ENCODE measurements at places on chromosomes 7 and 10. TPM values are rescaled to one million over a fixed set of nuclear protein-coding genes. Genes with fewer than 3 reads are reported as not detected.

Gene NPC1L1
- total RNA-seq, result 5.9 TPM

Gene NUTM2A
- total RNA-seq, result 0.21 TPM

Gene SEMA3A
- total RNA-seq, result 55.4 TPM

Gene PPP1R17
- total RNA-seq, result not detected

Gene STEAP2
- total RNA-seq, result 13.5 TPM

Gene MMRN2
- total RNA-seq, result 0.21 TPM

Gene CYP26A1
- total RNA-seq, result 0.93 TPM

Gene FEZF1
- total RNA-seq, result not detected

Gene CYP2C8
- total RNA-seq, result 0.37 TPM

DNA sequence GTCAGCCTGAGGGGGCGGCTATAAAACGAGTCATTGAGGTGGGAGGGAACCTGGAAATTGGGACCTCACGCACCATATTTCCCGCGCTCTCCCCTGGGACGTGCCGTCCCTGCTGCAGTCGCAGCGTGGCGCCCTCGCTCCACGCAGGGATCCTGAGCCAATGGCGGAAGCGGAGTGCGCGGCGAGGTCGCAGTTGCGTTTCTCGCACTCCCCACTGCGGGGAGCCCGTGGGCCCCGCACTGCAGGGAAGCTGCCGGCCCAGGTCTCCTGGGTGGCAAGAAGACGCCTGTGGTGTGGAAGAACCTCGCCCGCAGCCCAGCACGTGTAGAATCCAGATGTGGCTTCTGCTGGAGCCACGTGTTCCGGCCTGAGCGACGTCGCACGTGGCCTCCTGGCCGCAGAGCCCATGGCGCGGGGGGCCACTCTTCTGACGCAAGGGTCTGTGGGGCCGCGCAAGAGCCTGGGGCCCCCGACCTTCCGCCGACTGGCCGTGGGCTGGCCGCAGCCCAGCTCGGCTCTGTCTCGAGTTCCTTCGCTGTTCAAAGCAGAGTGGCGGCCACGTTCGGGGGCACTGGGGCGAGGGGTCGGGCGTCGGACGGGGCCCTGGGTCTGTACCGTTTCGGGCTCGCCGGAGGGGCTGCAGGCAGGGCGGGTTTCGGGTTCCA, 26.4 kb downstream of the HIF1AN start:
- H3K4me3 ChIP-seq, result peak overlapping the region; percentile 6
- peak; percentile 83 for DNase-seq
- H3K4me1 ChIP-seq, result peaks cover 11% of the 10 kb centered on the region
- no peaks in the 10 kb centered on the region for H3K27me3 ChIP-seq
- no peak overlapping the region for H3K27ac ChIP-seq

DNA sequence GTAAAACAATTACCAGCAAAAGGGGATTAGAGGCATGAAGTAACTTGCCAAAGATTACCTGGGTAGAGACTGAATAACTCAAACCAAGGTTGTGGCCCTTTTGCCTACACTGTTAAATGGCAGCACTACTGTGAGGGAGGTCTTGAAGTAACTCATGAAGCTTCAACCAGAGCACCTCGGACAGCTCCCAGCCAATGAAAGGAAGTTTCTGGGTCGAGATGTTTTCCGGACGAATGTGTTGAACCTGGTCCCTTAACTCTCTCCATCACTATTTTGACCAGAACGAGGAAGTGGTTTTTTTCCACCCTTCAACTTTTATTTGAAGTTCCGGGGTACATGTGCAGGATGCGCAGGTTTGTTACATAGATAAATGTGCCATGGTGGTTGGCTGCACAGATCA, 133.6 kb upstream of the PRKCQ start:
- H3K27me3 ChIP-seq, result no peaks in the 10 kb centered on the region
- H3K36me3 ChIP-seq, result no peaks in the 10 kb centered on the region
- no peak overlapping the region for H3K27ac ChIP-seq
- H3K4me1 ChIP-seq, result no peaks in the 10 kb centered on the region

DNA sequence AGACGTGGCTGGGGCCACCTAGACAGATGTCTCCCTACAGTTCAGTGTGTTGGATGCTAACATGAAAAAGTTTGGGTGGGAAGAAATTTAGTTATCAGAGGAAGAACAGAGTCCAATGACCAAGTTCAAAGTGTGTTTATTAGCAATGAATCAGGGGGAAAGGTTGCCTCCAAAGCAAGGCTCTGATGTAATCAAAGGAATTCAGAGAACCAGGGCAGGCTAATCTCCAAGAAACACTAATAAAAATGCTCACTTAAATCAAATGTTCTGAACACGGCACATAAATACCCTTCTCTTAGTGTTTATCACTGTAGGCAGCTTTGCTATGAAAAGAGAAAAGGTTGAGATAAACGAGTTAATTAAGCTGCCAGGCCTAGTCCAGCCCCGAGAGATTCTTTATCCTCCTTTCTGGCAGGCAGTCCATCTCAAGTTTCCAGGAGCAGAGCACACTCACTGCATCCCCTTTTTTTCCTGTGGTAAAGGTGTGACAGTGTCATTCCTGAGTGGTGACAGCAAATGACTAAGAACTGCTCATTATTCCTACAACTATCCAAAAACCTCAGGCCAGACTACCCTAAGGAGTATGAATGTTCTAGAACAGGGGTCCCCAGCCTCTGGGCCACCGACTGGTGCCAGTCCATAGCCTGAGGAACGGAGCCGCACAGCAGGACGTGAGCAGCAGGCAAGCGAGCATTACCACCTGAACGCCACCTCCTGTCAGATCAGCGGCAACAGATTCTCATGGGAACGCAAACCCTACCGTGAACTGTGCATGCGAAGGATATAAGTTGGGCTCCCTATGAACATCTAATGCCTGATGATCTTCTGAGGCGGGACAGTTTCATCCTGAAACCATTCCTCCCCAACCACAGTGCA, 66.9 kb upstream of the FHIP2A start:
- H3K4me3 ChIP-seq, result no peak overlapping the region
- no peaks in the 10 kb centered on the region for H3K27me3 ChIP-seq
- H3K36me3 ChIP-seq, result no peaks in the 10 kb centered on the region
- DNase-seq, result no peak
- H3K27ac ChIP-seq, result no peak overlapping the region

DNA sequence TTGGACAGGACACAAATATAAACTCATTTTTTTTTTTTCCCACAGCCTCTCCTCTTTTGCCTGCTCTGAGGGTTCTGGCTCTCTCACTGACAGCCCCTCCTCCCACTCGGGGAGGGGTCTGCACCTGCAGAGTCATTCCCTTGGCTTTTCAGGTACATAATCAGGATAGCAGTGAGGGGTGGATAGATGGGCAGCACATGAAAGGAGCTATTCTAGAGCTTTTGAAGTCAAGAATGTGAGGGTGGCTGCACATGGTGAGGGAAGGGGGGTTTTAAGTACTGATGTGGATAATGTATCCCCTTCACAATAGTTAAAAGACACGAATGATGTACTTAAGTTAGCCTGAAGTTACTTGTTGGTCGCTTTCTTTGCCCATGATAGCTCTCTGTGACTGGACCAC, 76.2 kb downstream of the CFAP58 start:
- DNase-seq, result no peak
- no peaks in the 10 kb centered on the region for H3K36me3 ChIP-seq
- H3K27me3 ChIP-seq, result no peaks in the 10 kb centered on the region
- no peak overlapping the region for H3K4me3 ChIP-seq

DNA sequence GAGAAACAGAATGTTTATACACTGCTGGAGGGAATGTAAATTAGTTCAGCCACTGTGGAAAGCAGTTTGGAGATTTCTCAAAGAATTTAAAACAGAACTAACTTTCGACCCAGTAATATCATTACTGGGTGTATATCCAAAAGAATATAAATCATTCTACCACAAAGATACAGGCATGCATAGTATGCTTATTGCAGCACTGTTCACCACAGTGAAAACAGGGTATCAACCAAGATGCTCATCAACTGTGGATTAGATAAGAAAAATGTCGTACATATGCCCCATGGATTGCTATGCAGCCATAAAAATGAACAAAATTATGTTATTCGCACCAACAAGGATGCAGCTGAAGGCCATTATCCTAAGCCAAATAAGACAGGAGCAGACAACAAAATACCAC, 343.1 kb upstream of the KCND2 start:
- H3K27ac ChIP-seq, result no peak overlapping the region
- no peaks in the 10 kb centered on the region for H3K4me1 ChIP-seq
- no peaks in the 10 kb centered on the region for H3K27me3 ChIP-seq
- DNase-seq, result no peak
- no peak overlapping the region for H3K4me3 ChIP-seq
- no peaks in the 10 kb centered on the region for H3K36me3 ChIP-seq

GRCh38 chr10:79116368-79116767, 47.6 kb downstream of the ZMIZ1 start:
- no peaks in the 10 kb centered on the region for H3K27me3 ChIP-seq
- DNase-seq, result no peak
- no peak overlapping the region for H3K4me3 ChIP-seq
- no peaks in the 10 kb centered on the region for H3K36me3 ChIP-seq
- peaks cover 3% of the 10 kb centered on the region for H3K4me1 ChIP-seq
- peak overlapping the region; percentile 67 for H3K27ac ChIP-seq

- H3K36me3 ChIP-seq, result no peaks in the 10 kb centered on the region
- no peaks in the 10 kb centered on the region for H3K4me1 ChIP-seq
Observed at GRCh38 chr10:83769281-83769820, 370.0 kb upstream of the GHITM start.

GRCh38 chr10:111439034-111439842, 362.4 kb downstream of the ADRA2A start:
- no peaks in the 10 kb centered on the region for H3K4me1 ChIP-seq
- no peaks in the 10 kb centered on the region for H3K36me3 ChIP-seq
- DNase-seq, result no peak
- no peak overlapping the region for H3K27ac ChIP-seq
- no peaks in the 10 kb centered on the region for H3K27me3 ChIP-seq

GRCh38 chr7:129828989-129829736, 123.6 kb downstream of the UBE2H start:
- peaks cover 35% of the 10 kb centered on the region for H3K4me1 ChIP-seq
- H3K4me3 ChIP-seq, result no peak overlapping the region
- no peak for DNase-seq
- no peak overlapping the region for H3K27ac ChIP-seq
- H3K27me3 ChIP-seq, result no peaks in the 10 kb centered on the region

- H3K36me3 ChIP-seq, result peaks cover 1% of the 10 kb centered on the region
- peak overlapping the region; percentile 66 for H3K27ac ChIP-seq
Observed at GRCh38 chr10:119116326-119116951, 12.5 kb downstream of the DENND10 start.

Data from Caco-2 (cell line).